ENCODE measurements at places on chromosomes 16 and 17. TPM values are rescaled to one million over a fixed set of nuclear protein-coding genes. Genes with fewer than 3 reads are reported as not detected.

DNA sequence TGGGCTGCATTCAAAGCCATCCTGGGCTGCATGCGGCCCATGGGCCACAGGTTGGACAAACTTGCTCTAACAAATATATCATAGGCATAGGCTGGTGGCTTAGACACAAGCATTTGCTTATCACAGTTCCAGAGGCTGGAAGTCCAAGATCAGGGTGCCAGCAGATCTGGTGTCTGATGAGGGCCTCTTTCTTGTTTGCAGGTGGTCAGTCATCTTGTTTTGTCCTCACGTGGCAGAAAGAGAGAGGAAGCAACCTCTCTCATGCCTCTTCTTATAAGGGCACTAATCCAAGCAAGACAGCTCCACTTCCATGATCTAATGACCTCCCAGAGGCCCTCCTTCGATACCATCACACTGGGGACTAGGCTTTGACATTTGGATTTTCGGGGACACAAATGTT, 238.7 kb upstream of the TNRC6C start:
- DNase-seq = no peak

- DNase-seq = no peak
Measured at GRCh38 chr16:9824200-9825068, 357.8 kb downstream of the GRIN2A start.

DNA sequence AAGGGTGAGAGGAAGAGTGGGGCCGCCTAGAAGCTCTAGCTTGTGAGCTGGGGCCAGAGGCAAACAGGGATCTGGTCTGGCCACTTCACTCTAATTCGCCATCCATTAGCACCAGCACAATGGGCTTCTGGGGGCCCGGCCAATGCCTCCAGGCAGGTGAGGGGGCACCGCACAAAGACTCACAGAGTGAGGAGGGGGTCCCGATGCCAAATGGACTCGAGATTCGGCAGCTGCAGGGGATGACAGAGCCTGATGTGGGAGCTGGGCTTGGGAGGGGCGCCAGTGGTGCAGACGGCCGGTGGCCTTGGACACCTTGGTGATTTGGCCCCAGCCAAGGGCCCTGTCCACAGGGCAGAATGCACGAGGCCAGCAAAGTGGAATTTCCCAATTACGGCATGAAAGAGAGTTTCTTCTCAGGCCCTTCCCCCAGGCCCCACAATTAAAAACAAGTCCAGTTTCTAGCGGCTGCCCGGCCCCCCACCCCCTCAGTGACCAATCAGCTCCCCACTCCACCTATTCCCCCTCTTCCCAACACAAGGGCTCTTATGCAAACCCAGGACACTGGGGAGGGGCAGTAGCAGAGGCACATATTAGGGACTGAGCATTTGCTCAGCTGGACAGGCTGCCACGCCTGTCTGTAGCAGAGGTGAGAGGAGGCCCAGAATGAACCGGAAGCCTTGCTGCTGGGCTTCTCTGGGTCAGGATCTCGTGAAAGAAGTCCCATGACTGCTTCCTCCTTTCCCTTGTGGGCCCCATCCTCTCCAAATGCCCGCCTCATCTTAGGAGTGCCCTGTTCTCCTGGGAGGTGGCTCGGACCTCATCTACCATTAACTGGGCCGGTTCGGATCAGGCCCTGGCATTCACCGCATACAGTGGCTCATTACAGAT, 39.4 kb upstream of the MTSS2 start:
- DNase-seq = peak; percentile 28

Gene RASD1
- 9.2 TPM for total RNA-seq

DNA sequence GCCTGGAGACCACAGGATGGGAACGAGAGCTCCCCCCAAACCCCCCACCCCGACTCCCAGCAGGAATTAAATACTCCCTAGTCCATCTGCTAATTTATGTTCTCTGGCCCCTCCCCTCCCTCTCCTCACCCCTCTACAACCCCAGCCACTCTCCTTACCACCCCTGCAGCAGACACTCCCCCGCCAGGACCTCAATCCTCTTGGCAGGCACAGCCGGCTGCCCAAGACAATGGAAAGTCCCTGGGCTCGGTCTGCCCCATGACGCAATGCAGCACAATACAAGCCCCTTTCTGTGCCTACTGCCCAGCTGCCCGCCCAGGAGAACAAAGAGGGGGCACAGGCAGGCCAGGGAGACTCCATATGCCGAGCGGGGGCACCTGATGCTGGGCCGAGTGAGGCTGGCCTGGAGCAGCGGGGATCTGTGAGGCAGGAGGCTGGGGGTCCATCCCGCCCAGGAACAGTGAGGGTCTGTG, 30.3 kb upstream of the CDC42EP4 start:
- peak; percentile 82 for DNase-seq

DNA sequence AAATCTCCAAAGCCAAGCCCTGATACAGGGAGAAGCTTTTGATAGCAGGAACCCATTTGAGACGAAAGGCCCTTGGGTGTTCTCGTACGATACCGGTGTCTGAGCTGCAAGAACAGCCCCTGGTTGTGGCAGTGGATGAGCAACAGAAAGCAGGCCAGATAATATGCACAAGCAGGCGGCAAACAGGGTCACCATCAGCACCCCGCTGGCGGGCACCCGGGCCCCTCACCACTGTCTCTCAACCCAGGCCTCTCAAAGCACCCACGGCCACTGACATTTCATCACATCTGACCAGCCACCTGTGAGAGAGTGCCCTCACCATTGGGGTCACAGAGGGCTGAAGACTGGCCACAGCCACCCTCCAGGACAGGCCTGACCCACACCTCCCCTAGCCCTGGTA, 230.4 kb downstream of the C16orf78 start:
- no peak for DNase-seq

- no peak for DNase-seq
Measured at GRCh38 chr17:71666047-71666446, 454.8 kb upstream of the SOX9 start.

DNA sequence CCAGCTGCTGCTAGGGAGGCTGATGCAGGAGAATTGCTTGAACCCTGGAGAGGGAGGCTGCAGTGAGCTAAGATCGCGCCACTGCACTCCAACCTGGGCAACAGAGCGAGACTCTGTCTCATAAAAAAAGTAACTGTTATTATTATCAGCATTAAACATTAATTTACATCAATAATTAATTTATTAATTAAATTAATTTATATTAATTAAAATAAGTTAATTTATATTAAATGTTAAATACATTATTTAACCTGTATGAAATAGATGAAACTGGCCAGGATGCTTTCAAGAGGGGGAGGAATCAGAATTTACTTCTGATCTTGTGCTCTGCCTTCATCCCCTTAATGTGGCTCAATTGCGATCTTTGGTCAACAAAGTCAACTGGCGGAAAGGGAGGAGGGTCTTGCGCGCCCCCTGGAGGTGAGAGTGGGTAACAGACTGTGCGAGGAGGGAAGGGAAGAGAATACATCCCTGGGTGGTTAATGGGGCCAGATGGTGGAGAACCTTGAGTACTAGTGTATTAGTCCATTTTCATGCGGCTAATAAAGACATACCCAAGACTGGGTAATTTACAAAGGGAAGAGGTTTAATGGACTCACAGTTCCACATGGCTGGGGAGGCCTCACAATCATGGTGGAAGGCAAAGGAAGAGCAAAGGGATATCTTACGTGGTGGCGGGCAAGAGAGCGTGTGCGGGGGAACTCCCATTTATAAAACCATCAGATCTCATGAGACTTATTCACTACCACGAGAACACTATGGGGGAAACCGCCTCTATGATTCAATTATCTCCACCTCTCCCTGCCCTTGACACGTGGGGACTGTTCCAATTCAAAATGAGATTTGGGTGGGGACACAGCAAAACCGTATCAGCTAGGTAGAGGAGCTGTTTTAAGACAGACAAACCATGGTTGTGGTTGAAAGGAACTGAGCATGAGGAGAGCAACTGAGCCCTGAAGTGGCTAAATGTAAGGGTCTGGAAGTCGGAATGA, 15.7 kb upstream of the CPPED1 start:
- no peak for DNase-seq

- DNase-seq = no peak
Measured at GRCh38 chr16:27384425-27384824, 17.5 kb upstream of the IL21R start.

Gene ABCA3
- total RNA-seq = 34.8 TPM

DNA sequence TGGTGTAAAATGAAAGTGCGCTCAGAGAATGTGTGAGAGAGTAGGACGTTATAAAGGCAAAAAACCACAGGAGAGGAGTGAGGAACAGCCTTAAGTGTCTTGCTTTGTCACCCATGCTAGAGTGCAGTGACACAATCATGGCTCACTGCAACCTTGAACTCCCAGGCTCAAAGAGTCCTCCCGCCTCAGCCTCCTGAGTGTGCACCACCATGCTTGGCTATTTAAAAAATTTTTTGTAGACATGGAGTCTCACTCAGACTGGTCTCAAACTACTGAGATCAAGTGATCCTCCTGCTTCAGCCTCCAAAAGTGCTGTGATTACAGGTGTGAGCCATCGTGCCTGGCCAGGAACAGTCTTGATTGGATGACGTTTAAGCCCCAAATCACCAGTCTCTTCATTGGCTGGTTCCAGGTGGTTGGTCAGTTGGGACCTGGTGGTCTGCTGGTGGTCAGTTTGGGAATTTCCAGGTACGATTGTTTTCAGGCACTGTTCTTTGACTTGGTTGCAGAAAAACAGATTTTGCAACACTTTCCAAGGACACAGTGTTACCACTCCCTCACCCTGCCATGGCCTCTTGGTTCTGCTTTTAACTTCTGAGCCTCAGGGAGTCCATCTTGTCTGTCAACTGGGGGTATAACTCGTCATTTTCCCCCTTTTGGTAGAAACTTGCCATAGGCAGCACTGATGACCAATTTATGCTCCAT, 21.2 kb downstream of the DHODH start:
- DNase-seq = no peak

Data from occipital lobe (tissue), 3 donors.